Epithelial cell of esophagus (primary cell): ENCODE measurements at places on chromosomes 13 and 19.

GRCh38 chr19:18000480-18000914 lies 7.5 kb upstream of the ARRDC2 start:
- DNase-seq: no peak

GRCh38 chr13:45393941-45394570 lies 24.1 kb downstream of the SLC25A30 start:
- peak; percentile 75 for DNase-seq

- DNase-seq: peak; percentile 74
Measured at GRCh38 chr13:51733374-51734298, 70.3 kb downstream of the DHRS12 start.

DNA sequence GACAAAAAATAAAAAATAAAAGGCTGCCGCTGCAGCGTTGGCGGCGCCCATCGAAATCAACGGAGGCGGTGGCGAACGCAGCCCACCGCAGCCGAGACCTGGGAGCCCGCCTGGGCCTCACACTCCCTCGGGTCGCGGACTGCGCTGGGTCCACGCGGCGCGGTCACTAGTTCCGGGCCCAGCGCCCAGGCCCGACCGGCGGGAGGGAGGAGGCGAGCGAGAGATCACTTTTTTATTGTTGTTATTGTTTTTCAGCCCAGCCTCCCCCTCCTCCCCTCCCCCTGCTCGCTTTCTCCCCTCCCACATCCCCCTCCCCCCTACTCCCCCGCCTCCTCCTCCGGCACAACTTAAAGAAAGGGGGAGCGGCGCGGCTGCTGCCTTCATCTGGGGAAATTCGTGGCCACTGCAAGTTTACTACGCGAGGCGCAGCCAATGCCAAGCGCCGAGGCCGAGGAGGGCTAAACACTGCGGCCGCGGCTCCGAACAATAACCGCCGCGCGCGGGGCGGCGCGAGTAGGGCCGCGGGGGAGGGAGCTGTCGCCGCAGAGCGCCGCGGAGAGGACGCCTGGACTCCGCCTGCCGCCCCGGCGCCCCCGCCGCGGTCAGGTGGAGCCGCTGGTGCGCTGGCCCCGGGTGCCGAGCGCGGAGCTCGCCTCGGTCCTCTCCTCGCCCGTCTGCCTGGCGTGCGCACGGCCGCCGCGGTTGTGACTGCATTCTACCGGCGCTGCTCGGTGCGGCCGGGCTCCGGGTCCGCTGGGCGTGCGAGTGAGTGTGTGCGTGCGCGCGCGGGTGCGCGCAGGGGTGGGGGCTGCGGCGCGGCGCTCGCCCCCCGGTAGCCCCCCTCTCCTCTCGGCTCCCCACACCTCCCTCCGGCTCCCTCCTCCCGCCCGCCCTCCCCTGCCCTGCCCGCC lies 505 bp upstream of the ZIC2 start:
- peak; percentile 47 for DNase-seq

DNA sequence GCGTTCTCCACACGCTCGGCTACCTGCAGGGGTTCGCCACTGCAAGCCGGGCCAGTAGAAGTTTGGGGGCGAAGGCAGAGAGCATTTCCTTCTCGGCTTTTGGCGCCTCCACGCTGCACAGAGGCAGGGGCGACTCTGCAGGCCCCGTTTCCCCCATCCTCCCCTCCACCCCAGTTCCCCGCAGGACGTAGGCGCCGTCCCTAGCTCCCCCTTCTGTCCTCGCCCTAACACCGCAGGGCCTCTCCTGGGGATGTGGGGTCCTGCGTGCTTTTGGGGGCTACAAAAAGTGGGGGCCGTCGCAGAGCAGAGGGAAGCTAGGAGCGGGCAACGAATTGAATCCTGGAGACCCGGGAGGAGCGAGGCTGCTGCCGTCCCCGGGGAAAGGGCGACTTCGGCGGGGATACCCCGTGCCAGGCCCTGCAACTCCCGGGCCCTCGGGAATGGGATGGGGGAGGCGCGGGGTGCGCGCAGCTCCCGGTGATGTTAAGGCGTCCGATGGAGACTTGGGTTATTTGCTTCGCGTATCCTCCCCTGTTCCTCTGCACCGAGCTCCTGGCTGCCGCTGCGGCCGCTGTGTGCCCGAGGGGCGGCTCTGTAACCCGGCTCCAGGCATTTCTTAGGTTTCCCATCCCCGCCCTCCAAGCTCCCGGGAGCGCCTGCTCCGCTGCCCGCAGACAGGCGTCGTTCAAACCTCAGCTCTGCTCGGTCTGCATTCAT lies 255.9 kb upstream of the SOX21 start:
- DNase-seq: peak; percentile 8

GRCh38 chr19:2716275-2716650 lies 4.9 kb downstream of the DIRAS1 start:
- DNase-seq: no peak

DNA sequence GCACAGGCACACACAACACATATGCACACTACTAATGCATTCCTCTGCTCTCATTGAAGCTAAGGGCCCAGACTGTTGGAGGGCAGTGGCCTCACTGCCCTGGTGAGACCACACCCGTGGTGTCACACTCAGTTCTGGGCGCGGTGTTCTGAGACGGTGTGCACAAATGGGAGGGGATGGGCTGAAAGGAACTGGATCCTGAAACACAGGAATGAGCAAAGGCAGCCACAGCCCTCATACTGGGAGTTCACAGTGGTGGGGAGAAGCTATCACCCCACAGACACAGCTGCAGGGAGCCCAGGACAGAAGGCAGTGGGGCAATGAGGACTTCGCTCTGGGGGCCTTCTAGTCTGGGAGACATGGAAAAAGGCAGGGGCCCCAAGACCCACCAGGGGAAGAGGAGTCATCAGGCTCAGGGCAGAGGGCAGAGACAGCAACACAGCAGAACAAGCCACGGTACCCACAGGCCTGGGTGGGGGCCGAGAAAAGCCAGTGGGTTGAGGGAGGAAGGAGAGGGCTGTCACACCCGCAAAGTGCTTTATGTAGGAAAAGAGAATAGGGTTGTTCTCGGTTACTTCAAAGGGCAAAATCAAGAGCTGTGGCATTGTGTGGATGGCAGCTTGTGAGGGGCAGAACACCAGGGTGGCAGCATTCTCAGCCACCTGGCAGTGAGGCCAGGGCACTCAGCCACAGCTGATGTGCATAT lies 75.4 kb upstream of the GPR183 start:
- DNase-seq: peak; percentile 45

- DNase-seq: no peak
Measured at GRCh38 chr19:38875656-38876395, 2.2 kb downstream of the RINL start.

DNA sequence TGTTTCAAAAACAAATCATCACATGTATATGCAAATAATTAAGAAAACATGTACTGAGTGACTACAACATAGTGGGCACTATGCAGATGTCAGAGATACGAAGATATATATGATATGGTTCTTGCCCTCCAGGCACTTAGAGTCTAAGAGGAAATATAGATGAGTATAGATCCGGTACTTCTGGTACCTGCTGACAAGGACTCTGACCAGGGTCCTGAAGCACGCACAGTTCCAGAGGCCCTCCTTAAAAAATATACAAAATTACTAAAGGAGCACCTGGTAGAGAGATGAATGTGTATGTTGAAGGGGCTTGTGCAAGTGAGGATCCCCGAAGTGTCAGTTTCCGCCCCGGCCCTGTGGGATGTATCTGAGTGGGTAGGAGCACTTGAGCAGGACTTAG lies 31.3 kb downstream of the MTUS2 start:
- DNase-seq: no peak

DNA sequence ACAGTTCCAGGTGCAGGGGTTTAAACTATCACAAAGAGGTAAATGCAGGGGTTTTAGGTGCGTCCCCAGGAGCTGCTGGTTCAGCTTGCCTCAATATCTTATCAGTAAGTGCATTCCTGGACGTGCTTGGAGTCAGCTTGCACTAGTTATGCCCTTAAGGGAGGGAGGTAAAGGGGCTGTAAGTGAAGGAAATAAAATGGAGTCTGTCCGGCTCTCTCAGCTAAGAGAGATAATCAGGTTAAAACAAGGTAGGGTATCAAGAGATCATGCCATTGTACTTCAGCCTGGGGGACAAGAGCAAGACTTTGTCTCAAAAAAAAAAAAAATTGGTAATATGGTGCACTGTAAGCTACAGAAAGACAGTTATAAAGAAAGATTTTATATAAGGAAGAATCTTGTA lies 69.7 kb downstream of the ZNF100 start:
- no peak for DNase-seq

GRCh38 chr19:35044317-35045117 lies 3.0 kb downstream of the HPN start:
- peak; percentile 64 for DNase-seq
